NCI-H774 (cell line): ENCODE measurements at places on chromosomes 6 and 20.
A peak's percentile ranks its signal among the peaks of the same experiment; 100 is the strongest.

DNA sequence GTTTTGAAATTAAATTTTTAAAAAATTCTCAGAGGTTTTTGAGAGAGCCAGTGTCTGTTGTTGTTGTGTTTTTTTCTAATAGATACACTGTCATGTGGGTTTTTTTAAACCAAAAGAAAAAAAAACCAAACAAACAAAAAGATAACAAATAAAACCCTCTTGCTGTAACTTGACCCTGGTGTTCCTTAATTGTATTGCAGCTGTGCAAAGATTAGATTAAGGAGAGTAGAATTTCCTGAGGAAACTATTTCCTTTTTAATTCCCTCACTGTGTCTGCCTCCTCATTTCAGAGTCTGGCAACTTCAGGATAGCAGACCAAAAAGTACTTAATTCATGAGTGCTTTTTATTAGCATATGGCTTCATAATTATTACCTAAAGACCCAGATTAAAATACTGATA, 281.9 kb downstream of the EPM2A start:
- DNase-seq, result no peak

- DNase-seq, result no peak
These were observed 5.0 kb downstream of the JAG1 start for GRCh38 chr20:10668677-10669368.

GRCh38 chr6:156582509-156582992, 194.6 kb upstream of the ARID1B start:
- DNase-seq, result peak; percentile 88

GRCh38 chr6:109491207-109491938, 8.4 kb upstream of the ZBTB24 start:
- DNase-seq, result no peak

DNA sequence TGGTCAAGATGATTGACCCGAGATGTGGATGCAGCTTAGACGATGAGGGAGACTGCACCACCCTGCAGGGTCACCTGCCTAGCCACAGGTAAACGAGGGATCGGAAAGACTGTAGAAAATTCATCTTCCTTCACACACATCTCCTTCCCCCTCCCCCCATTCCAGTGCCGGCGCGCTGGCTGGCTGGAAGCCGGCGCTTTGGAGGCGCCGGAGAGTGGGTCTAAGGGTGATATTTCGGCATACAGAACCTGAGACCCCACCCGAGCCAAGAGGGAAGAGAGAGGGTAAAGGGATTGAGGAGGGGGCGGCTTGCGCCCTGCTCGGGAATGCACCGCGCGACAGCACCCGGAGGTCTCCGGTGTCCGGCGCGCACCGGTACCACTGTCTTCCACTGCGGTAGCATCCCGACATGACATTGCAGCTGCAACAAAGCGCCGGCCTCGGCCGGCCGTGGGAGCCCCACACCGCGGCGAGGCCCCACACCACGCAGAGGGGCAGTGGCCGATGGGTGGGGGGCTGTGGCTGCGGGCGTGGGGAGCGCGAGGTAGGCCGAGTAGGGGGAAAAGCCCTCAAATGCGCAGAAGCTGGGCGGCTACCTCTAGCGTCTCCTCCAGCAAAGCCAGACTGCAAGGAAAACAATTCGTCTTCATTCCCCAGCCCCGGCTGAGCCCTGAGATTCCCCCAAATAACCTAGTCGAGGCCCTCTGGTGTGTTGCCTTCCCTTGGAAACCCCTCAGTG, 984 bp downstream of the TNFRSF21 start:
- DNase-seq, result no peak

DNA sequence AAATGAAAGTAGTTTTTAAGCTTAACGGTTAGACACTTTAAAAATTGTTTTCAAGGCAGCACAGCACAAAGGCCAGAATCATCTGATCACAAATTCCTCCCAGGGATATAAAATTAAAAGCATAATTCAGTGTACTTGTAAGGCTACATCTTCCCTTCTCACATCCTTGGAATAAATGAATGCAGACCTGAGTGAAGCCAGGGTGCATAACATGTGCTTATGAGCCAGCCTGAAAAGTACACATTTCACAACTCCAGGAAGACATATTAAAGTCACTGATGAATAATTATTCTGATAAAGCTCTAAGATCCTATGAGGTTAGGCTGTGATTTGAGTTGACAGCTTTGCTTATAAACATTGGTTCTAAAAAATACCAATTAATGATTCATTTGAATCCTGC, 163.6 kb downstream of the BTBD9 start:
- DNase-seq, result no peak

DNA sequence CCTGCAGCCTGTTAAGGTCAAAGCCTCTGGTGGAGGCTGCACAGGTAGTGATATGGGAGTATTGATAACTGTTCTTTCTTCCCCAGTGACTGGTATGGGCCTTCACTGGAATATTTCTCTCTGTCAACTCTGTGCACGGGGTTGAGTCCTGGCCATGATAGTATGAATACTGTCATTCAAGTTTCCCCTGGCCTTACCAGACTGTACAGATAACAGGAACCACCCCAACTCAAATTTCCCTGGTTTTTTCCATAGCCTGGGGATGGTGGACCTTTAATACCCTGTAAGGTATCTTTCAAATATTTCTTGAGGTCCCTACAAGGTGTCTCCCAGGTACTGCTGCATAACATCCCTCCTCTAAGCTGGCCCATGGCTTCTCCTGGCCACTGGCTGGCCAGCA, 51.4 kb upstream of the TNFAIP3 start:
- no peak for DNase-seq

GRCh38 chr6:37005061-37005810, at the start of gene FGD2:
FGD2 (plus strand) TSS chr6:37005655; CDS start chr6:37005818, 163 bp downstream.
- no peak for DNase-seq
